Activated CD8-positive, alpha-beta memory T cell treated with anti-CD3 and anti-CD28 coated beads, Interleukin-2, amount 10 ng/mL, durations not matched to agents 7 days and 5 days (primary cell): ENCODE measurements at places on chromosomes 16 and 17. TPM values are rescaled to one million over a fixed set of nuclear protein-coding genes. Genes with fewer than 3 reads are reported as not detected.

Gene SCARF1
- 2.0 TPM for total RNA-seq

Gene PIMREG
- 17.0 TPM for total RNA-seq

Gene CRHR1
- not detected for total RNA-seq

Gene ITGAD
- 0.09 TPM for total RNA-seq

Gene RASL10B
- total RNA-seq, result not detected

Gene KRTAP4-1
- total RNA-seq, result not detected

Gene KCTD19
- 3.3 TPM for total RNA-seq

Gene CCDC144A
- total RNA-seq, result 0.56 TPM

Gene ARHGAP44
- total RNA-seq, result not detected

Gene EFNB3
- not detected for total RNA-seq

Gene ALOX12B
- total RNA-seq, result 0.42 TPM

Gene SMPD3
- 7.9 TPM for total RNA-seq

Gene ELP5
- total RNA-seq, result 70.4 TPM

Gene SOCS1
- total RNA-seq, result 158 TPM

Gene KCNH4
- 0.56 TPM for total RNA-seq

Gene LAT
- total RNA-seq, result 236 TPM

Gene MT1G
- 2.8 TPM for total RNA-seq

Gene CD7
- total RNA-seq, result 307 TPM

Gene ZNF385C
- total RNA-seq, result 0.18 TPM

Gene RAB11FIP4
- 35.5 TPM for total RNA-seq

Gene TVP23A
- total RNA-seq, result not detected

Gene PFN1
- total RNA-seq, result 2,329 TPM

Gene BCKDK
- total RNA-seq, result 35.4 TPM

Gene RNF222
- 0.12 TPM for total RNA-seq

Gene ABCC1
- total RNA-seq, result 76.8 TPM

Gene USP7
- total RNA-seq, result 179 TPM

Gene PMFBP1
- total RNA-seq, result 6.3 TPM

Gene METTL22
- total RNA-seq, result 40.0 TPM

Gene KRTAP3-2
- not detected for total RNA-seq

Gene UBB
- total RNA-seq, result 1,567 TPM

Gene TAOK2
- 55.3 TPM for total RNA-seq

Gene TSPAN10
- 0.23 TPM for total RNA-seq

Gene C17orf113
- 0.23 TPM for total RNA-seq

Gene CX3CL1
- total RNA-seq, result not detected

Gene ANKRD40CL
- not detected for total RNA-seq
